Retina (tissue), 1 donor: ENCODE measurements at places on chromosomes 2 and 18.
A peak's percentile ranks its signal among the peaks of the same experiment; 100 is the strongest.

DNA sequence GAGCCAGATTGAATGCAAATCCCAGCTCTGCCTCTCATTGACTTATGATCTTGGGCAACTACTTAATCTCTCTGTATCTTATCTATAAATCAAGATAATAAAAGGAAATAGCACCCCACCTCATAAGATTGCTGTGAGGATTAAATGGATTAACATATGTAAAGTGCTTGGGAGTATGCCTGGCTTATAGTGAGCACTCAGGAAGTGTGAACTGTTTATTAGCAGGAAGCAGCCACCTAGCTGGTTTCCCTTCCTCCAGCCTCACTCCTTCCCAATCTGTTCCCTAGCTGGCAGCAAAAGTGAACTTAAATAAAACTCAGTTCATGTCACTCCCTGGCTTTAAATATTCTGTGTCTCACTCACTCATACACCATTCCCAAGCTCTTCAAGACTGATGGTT is 526.6 kb upstream of the PKDCC start:
- no peak for DNase-seq

DNA sequence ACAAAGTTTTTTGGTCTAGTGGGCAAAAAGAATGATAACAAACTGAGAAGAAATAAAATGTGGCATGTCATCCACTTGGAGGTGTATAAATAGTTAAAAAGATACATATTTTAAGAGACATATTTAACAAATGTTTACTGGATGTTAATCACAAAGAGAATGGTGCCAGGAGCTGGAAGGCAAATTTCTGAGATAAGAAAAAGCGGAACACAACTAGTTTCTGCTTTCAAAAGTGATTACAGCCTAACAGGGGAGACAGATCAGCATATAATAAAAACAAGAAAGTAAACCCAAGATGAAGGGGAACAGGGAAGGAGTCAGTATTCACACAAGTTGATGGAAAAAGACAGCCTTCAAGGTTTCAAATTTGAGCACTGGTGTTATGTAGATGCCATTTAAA is 91.3 kb downstream of the OLA1 start:
- no peak for DNase-seq

DNA sequence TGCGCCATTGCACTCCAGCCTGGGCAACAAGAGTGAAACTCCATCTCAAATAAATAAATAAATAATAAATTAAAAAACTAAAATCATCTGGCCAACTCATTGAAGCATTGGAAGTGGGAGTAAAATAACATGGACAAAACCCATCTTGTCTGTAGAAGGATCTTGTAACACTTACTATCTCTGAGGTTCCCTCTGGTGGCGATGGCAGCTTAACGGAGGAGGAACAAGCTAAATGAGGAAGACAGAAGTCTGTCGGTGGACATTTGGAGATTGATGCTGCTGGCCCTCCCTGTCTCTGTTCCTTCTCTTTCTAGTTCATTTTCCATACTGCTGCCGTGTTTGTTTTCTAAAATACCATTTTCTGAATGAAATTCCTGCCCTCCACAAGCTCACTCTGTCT is 43.4 kb downstream of the ZCCHC2 start:
- no peak for DNase-seq

- DNase-seq: no peak
Measured at GRCh38 chr2:130778781-130779180, 23.4 kb downstream of the AMER3 start.

DNA sequence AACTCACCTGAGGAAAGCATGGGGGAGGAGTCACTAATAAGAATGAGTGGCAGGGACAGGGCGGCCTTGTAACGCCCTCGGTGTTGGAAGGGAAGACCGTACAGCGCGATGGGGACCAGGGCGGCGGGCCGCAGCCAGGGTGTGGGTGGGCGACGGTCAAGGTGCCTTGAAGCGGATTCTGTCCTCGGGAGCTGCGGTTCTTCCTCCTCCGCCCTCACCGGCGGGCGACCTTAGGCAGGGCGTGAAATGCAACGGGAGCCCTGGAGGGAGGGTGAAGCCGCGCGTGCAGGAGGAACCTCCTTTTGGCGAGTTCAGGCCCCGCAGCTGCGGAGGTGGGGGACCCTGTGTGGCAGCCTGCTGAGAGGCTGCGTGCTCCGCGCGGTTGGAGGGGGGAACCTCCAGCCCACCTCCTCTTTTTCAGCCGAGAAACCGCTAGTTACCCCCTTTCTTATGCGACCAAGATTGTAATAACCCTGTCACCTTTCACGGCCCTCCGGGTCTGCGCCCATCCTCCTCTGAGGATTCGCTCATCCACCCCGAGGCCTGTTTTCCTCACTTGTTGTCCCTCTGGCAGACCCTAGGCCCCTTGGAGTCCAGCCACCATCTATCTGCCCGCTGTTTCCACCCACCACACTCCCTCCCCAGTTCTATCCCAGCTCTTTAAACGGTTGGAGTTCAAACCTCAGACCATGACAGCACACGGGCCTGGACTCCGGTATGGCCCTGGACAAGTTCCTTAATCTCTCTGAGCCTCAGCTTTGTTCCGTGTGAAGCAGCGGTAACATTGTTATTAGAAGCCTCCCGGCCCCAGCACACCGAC is 823 bp upstream of the RNU2-63P start:
- no peak for DNase-seq

DNA sequence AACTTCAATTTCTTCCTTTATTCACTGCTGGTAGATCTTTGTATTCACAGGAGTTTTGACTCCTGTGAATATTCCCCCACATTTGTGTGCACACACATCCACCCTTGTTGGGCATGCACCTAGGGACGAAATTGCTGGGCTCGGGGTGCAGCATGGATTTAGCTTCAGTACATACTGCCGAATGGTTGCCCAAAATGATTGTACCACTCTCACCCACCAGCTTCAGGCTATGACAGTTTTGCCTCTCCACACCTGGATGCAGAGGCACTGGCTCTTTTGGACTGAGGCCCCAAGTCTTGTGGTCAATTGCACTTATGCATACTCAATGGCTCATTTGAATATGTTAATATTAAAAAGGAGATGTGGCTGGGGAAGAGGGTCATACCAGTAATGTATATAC is 65.1 kb upstream of the ODC1 start:
- no peak for DNase-seq

GRCh38 chr2:187442378-187442777 is 5.7 kb downstream of the CALCRL start:
- no peak for DNase-seq

- DNase-seq: peak; percentile 86
Measured at GRCh38 chr2:173075781-173076580, at the start of gene MAP3K20. Gene MAP3K20, plus strand, starts transcription at chr2:173075846. Its CDS starts 15,186 bp downstream, at chr2:173091032.

DNA sequence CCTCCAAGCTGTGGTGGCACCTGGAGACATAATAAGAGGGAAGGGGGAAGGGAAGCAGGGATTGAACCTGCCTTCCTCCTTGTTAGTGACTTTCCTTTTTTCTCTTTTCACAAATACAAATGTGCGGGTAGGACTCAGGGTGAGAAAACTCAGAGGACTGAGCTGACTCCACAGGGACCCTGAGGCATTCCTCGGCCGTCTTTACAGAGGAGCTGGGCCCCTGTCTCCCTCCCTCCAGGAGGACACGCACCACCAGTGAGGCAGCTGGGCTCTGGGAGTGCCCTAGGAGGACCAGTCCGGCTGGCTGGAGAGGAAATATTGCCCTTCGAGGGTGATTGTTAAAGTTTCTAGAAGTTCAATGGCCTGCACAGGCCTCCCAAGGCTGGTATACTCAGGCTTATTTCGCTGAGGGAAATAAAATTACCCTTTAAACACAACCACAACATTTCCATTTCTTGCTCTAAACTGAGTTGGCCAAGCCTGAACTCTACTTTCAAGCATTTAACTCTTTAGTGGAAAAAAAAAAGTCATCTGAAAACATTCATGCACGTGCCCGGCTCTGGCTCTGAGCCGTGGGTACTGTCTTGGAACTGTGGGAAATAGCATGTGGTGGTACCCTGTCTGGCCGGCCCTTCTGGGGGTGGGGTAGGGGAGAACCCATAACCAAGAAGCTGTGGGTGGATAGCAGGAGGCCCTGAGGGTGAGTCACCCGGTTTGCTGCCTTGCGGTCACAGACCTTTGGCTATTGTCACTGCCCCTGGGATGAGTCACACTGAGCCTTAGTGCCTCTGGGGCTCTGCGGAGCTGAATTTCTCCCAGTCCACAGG is 116.0 kb downstream of the COPS8 start:
- DNase-seq: no peak

DNA sequence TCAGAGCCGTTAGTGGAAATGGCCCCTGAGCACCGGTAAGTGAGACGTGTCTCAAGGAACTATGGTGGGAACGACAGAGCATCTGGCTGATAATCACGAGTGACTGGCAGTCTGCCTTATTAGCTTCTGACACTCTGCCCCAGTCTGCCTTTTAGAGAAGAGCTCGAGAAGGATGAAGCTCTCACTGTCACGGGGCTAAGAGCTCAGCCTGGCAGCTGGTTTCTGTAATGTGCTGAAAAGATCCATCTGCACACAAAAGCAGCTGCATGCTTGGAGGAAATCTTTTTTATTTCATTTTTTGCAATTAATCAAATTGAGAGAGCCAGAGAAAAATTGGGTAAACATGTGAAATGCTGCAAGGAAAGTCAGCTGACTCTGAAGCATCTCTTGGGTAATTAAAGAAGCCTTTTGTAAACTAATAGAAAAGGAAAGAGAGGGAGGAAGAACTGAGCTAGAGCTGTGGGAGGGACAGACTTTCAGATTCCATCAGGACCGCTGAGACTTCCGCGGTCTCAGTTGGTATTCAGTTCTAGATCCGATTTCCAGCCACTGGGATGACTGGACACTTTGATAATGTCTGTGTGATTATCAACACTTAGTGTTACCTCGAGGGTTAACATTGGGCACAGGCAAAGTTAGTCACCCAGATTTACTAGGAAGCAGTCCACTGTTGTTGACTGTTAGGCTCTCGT is 24.4 kb downstream of the MBP start:
- peak; percentile 61 for DNase-seq

DNA sequence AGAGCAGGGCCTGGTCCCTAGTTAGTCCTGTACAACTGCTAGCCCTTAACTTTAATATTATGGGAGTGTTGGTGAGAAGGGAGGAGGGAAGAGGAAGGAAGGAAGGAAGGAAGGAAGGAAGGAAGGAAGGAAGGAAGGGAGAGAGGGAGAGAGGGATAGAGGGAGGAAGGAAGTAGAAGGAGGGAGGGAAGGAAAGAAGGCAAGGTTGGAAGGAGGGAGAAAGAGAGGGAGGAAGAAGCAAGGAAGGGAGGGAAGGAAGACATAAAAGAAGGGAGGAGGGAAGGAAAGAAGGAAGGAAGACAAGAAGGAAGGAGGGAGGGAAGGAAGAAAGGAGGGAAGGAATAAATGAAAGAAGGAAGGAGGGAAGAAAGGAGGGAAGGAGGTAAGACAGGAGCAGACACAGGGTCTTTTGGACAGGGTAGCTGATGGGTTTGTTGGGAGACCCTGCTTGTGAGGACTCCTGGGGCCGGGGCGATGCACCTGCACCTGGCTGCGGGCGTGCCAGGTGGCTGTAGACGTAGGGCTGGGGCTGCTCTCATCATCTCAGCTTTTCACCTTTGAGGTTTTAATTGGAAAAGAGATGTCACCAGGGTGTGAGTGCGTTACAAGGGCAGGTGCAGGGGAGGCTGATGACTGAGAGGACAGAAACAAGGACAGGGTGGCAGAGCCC is 5.9 kb upstream of the POMC start:
- no peak for DNase-seq

DNA sequence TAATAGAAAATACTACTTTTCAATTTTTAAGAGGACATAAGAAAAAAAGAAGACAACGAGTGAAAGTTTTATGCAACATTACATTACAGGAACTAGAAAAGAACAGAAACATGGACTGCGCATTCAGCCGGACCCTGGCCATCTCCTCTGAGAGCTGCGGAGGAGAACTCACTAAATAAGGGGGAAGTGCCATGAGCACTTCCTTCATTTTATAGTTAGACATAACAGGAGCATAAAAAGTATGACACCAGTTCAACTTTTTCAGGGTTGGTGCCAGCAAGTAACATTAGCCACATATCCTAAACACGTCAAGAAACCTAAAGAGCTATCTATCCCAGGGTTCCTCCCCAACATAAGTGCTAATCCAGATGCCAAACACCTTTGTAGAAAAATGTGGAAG is 78.0 kb upstream of the SERTAD2 start:
- DNase-seq: no peak

GRCh38 chr2:201275069-201275468 is 14.7 kb downstream of the CASP8 start:
- DNase-seq: no peak

DNA sequence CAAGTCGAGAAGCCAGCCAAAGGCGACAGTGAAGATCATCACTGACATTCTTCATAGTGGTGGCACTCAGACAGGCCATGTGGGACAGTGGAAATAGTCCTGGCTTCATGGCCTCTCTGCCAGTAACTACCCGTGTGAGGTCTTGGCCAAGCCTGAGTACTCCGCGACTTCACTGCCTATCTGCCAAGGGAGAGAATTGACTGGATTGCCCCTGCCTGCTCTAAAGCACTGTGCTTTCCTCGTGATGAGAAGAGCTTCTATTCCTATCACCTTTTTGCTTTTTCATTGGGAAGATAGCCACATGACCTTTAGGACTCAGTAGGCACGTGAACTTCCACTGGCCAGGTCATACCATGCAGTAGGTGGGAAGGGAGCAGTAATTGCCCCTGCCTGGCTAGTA is 239.3 kb downstream of the HAUS1 start:
- no peak for DNase-seq

DNA sequence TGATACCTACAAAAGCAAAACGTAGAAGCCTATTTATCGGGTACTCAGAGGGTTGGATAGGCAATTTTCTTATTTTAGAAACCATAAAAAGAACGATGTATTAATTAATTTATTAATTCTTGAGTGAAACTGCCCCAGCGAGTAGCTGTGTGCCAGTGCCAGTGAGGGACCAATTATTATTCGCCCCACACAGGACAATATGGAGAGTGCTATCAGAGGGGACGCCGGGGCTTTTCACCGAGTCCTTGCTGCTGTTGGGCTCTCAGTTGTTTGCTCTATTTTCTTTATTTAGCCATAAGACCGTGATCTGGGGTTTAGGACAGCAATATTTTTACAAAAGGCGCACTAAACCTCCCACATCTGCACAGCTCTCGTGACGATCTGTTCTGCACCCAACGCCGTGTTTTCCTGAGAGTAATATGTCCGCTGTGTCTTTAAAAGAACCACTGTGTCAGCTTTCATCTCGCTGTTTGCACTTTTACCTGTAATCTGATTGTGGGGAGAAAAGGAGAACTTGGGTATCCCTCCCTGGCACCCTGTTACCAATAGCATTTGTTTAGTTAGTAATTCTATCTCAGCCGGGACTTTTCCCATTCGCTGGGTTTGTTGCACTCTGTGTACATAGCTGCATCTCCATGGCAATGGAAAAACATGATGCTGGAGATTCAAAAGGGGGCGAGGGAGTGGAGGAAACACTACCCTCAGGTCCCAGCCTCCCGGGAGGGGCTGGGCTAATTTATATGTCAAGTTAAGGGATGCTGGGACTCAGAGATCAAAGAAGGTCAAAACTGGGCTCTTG is 30.1 kb upstream of the ZNF516 start:
- peak; percentile 85 for DNase-seq

DNA sequence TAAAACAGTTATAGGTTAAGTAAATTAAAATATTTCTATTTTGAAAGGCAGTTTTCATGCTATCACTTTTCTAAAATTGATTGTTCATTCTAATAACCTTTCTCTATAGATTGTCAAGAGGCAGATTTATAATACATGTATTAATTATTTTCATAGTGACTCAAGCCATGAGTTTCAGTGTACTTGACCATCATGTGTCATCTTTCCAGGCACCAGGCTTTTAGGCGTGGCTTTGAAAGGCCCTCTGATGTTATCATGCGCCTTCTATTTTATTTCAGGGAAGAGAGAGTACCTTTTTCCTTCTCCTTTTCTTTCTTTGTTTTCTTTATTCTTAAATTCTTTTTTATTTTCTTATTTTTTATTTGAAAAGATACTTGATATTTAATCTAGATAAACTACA is 128.3 kb upstream of the ETAA1 start:
- no peak for DNase-seq
